ENCODE measurements at places on chromosomes 6 and 20.

GRCh38 chr6:126664271-126664670 is 324.4 kb downstream of the CENPW start:
- no peak for DNase-seq

DNA sequence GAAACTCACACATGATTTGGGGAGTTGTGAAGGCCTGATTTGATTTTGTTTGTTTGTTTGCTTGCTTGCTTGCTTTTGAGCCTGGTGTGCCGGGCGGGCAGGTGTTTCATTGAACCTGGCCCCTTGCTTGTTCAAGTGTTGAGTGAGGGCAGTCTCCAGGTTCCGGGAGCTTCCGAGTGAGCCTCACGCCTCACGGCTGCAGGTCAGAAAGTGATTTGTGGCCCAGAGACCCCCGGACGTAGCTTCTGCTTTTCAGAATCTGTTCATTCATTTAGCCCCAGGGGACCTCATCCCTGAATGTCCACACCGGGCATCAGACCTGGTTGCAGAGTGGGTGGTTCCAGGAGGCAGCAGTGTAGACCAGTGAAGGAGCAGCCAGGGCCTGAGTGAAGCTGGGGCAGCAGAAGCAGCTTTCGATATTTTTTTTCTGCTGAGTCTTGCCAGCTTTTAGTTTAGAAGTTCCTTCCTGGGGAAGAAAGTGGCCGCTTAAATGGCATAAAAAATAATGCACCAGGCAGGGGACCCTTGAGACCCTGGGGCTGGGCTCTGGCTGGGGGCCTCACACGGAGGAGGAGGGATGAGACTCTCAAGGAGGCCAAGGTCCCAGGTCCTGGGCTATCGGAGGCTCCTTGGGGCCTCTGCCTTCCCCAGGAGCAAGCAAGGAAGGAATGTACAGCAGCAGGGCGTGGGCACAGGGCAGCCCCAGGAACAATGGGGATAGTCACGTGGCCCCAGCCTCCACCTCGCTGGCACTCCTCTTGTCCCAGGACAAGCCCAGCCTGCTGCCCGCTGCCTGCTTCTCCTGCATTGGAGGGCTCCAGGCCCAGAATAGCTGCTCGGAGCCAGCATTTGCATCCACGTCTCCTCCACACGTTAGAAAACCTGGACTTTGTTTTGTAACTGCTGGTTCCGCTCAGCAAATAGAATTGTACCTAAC is 89.2 kb upstream of the BHLHE23 start:
- DNase-seq: peak; percentile 5

DNA sequence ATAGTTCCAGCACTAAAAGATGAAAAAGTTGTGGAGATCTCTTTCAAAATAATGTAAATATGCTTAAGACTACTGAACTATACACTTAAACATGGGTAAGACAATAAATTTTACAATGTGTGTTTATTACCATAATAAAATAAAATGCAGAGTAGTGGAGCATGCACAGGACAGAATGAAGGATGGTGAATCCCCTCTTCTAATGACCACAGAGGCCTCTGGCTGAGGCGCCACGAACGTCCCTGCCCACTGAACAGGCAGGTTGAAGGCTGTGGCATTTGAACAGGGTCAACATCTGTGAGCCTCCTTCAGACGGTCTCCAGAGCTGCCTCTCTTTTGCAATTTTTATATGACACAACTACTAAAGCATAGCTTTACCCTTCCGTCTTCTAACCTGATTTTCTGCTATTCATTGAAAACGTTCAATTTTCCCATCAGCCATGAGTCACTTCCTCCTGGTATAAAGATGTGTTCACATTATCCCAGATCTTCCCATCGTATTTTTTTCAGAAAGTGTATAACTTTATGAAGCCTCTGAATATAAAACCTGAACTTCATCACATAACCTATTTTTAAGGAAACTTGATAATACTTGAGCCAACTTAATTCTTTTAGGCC is 37.8 kb downstream of the ADGRF4 start:
- no peak for DNase-seq

DNA sequence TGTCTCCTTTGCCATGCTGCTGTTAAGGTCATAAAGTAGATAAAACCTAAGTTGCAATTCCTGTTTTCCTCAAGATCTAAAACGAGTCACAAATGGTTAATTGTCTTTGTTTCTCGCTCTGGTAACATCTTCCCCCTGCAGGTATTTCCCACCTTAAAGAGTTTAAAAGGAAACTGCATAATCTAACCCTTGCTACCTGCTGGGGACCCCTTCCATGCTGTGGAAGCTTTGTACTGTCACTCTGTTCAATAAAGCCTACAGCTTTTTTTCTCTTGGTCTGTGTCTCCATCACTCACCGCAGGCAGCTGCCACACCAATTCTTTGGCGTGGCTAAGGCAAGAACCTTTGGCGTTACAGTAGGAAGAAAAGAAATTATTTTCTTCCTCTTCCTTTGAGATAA is 117.7 kb upstream of the GJE1 start:
- no peak for DNase-seq

- DNase-seq: no peak
Measured at GRCh38 chr6:132130626-132131298, 179.6 kb upstream of the CCN2 start.

DNA sequence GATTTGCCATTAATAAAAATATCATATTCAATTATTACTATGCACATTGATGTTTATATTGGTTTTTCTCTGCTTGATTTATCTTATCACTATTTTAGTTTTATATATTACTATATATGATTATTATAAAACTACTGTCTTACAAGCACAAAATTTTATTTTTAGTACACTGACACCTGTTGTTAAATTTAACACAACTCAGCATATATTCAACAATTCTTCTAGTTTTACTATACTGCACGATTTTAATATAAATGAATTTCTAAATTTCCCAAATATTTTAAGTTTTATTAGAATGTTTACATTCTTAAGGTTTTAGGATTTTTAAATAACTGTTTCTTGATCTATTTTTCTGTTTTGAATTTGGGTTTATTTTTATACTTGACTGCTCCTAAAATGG is 889.8 kb upstream of the GJE1 start:
- DNase-seq: no peak

- DNase-seq: no peak
Measured at GRCh38 chr6:14966096-14966905, 279.6 kb upstream of the JARID2 start.

GRCh38 chr6:15427331-15428070 is 181.6 kb downstream of the JARID2 start:
- DNase-seq: peak; percentile 18

- DNase-seq: no peak
Measured at GRCh38 chr6:166921570-166921969, 34.8 kb downstream of the RNASET2 start.

DNA sequence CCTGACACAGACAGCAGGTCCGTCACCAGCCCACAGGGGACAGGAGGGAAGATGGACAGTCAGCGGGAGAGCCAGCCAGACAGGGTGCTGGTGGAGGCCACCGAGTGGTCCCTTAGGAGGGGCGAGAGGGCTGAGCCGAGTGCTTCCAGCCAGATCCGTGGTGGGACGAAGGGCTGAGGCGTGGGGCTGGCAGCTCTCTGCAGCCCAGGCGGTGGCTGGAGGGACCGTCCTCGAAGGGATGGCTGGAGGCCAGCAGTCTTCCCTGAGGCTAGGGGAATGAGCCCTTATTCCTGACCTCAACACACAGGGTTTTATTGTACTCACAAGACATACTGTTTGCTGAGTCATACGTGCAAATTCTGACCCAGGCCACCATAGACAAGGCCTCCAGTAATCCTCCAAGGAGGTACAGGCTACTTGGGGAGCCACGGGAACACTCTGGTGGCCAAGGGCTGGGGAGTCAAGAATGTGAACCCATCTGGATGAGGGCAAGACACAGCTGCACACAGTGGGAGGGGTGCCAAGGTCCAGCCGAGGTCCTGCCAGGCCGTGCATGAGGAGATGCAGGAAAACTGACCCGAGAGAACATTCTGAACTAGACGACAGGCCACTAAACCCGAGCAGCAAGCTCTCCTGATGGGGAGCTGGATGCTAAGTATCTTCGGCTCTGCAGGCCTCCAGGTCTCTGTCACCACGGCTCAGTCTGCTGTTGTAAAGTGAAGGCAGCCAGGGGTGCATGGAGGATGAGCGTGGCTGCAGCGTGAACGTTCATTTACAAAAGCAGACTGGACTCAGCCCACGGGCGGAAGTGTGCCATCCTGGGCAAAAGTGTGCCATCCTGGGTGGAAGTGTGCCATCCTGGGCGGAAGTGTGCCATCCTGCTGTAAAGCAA is 242.5 kb downstream of the TTLL2 start:
- no peak for DNase-seq

GRCh38 chr20:50312682-50313521 is 122.3 kb downstream of the CEBPB start:
- no peak for DNase-seq

- DNase-seq: no peak
Measured at GRCh38 chr6:162198925-162199324, 528.6 kb downstream of the PRKN start.

- no peak for DNase-seq
Measured at GRCh38 chr6:83884523-83884922, 25.0 kb downstream of the CYB5R4 start.

GRCh38 chr6:74574794-74575193 is 631.1 kb downstream of the COL12A1 start:
- DNase-seq: no peak

GRCh38 chr6:24478903-24479302 is 10.5 kb downstream of the GPLD1 start:
- DNase-seq: no peak

DNA sequence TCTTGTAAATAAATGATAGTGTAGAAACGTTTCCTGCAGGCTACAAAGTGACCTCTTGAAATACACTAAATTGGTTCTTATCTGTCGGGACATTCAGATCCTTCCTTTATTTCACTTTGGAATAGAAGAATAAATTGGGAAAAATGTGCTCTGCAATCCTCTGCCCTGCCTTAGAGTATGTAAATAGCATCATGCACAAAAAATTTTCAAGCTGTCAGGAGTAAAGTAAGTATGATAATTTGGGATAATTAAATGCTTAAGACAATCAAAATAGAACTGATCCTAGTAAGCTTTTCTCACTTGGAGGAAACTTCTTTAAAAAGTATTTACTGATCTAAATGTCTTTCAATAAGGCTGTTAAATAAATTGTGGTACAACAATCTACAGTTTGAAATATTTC is 3.1 kb upstream of the TPBG start:
- no peak for DNase-seq
